ENCODE measurements at places on chromosomes 7 and 10. TPM values are rescaled to one million over a fixed set of nuclear protein-coding genes. Genes with fewer than 3 reads are reported as not detected.
A peak's percentile ranks its signal among the peaks of the same experiment; 100 is the strongest.

DNA sequence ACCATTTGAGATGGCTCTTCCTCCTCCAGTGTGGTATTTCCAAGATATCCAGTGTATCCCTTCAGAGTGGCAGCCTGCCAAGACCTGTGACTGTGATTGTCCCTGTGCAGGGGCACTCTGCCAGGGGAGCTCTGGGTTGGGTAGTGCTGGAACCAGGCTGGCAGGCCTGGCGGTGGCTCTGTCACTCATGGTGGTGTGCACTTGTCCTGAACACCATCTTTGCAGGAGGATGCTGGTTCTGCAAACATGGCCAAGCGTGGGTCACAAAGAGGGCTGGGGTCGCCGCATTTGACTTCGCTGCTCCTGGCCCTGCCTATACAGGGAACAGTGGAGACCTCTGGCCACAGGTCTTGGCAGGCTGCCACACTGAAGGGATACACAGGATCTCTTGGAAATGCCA, 205.2 kb downstream of the PRPF18 start:
- no peak for DNase-seq
- no peak overlapping the region for H3K4me3 ChIP-seq
- H3K36me3 ChIP-seq: no peaks in the 10 kb centered on the region
- peaks cover 18% of the 10 kb centered on the region for H3K4me1 ChIP-seq
- no peaks in the 10 kb centered on the region for H3K27me3 ChIP-seq

- H3K4me1 ChIP-seq: no peaks in the 10 kb centered on the region
- no peaks in the 10 kb centered on the region for H3K27me3 ChIP-seq
- H3K36me3 ChIP-seq: no peaks in the 10 kb centered on the region
- no peak overlapping the region for H3K4me3 ChIP-seq
These were observed 31.8 kb downstream of the CRHR2 start for GRCh38 chr7:30650421-30650808.

DNA sequence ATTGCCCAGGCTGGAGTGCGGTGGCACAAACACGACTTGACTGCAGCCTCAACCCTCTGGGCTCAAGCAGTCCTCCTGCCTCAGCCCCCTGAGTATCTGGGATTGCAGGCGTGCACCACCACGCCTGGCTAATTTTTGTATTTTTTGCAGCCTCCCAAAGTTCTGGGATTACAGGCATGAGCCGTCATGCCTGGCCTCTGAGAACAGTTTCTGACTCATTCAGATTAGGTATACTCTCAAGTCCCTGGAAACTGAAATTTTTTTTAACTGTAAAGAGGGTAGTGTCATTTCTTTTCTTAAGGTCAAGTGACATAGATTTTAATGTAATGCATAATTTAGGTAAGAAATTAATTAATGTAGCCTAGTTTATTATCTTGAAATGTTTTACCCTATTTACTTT, 104.7 kb downstream of the SEPTIN7 start:
- H3K27me3 ChIP-seq: no peaks in the 10 kb centered on the region
- DNase-seq: no peak
- no peak overlapping the region for H3K4me3 ChIP-seq

GRCh38 chr10:133141144-133141957, 18.7 kb upstream of the KNDC1 start:
- H3K4me1 ChIP-seq: no peaks in the 10 kb centered on the region
- peak; percentile 96 for DNase-seq
- no peaks in the 10 kb centered on the region for H3K27me3 ChIP-seq

DNA sequence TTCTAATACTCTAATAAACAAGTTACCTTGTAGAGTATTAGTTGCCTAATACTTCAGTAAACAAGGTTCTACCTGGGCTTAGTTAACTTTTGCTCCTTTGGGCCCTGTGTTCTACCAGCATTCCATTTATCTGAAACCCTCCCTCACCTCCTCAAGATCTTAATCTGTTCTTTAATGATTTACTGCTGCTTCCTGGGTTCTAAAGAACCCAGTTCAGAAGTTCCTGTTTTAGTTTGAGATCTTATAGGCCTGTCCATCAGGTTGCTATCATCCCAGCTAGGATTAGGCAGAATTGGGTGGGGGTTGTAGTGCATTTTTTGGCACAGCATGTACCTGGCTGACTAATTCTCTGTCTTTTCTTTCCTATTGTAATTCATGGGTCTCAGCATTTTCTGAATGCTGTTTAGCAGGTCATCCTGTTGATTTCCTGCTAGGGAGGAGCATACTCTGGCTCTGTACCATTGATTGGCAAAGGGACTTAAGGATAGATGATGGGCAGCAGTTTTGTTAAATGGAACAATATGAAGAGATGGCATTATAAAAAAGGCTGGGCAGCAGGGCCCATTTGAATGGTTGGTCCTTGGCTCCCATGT, 53.7 kb upstream of the TMEM248 start:
- H3K27ac ChIP-seq: no peak overlapping the region
- no peaks in the 10 kb centered on the region for H3K4me1 ChIP-seq
- no peak for DNase-seq
- no peak overlapping the region for H3K4me3 ChIP-seq

The CABCOCO1 gene
- not detected for total RNA-seq

DNA sequence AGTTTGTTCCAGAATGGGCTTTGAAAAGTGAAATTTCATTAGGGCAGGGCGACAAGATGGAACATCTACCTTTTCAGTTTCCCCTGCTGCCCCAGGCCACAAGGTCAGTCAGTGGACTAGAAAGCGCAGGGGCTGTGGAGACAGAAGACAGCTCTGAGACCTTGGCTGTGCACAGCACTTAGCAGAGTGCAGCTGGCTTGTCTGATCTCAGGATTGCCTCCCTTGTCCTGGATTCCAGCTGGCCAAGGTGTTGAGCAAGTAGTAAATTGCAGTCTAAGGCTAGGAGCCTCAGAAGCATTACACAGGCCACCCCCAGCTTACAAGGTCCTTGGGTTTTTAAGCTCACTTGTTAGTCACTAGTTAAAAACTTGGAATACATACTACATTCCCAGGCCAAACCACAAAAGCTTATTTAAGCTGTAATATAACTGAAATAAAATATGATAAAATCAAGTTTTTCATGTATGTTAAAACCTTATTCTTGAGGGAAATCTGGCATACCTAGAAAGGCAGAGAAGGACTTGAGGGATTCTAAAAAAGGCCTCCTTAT, 67.3 kb upstream of the NPY start:
- DNase-seq: no peak
- H3K4me1 ChIP-seq: no peaks in the 10 kb centered on the region
- H3K27me3 ChIP-seq: no peaks in the 10 kb centered on the region

DNA sequence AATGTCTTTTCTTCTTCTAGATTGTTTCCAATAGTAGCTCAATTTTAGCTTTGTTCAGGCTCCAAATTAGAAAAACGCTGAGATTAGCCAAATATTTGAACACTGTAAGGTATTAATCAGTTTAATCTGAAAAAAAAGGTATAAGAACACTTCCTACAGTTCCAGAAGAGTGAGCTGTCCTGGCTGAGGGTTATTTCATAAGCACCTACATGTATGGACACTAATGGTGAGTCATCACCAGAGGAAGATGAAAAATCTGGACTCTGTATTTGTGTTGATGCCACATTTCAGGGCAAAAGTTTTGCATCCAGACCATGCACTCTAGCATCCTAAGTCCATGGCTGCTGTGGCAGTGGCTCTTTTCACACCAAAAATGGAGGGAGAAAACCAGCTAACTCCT, 189.5 kb downstream of the ANKRD30A start:
- no peak for DNase-seq
- no peaks in the 10 kb centered on the region for H3K27me3 ChIP-seq
- no peak overlapping the region for H3K27ac ChIP-seq
- no peaks in the 10 kb centered on the region for H3K36me3 ChIP-seq
- no peaks in the 10 kb centered on the region for H3K4me1 ChIP-seq

The SAMD9 gene
- total RNA-seq: 9.3 TPM

The ASB13 gene
- 17.4 TPM for total RNA-seq

The ATOH7 gene
- total RNA-seq: not detected

The PSD gene
- 6.4 TPM for total RNA-seq

The IKZF1 gene
- 44.9 TPM for total RNA-seq

DNA sequence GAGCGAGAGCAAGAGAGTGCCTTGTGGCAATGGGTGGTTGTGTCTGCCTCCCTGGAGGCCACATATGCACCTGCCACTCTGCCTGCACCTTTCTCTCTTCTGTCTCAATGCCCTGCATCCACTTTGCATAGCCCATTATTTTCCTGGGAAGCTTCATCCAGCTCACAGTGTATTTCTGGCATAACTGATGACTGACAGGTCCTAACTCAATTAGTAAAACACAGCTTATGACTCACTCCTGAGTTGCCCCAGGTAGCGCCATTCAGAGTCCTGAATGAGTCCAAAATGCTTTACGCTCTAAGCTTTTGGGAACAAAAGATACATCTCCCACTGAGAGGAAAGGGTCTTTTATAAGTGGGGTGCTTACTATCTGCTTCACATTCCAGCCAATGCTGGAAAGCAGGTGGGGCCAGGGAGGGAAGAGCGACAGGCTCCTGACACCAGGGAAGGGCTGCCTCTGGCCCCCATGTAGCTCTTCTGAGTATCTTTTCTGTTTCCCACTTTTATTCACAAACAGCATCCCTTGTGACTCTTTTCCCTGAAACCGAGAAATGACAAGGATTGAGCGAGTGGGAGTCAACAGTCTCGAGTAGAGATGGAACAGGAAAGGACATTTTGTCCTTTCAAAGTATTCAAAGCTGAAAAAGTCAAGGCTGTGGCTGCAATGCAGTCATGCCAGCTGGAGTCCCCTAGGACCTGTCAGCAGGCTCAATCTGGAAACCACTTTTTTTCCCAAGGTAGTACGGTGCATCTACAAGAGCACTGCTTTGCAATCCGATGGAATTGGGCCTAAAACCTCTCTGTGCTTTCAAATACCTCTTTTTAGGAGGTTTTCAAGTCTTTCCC, 479.3 kb upstream of the PODXL start:
- H3K27me3 ChIP-seq: no peaks in the 10 kb centered on the region
- no peak overlapping the region for H3K4me3 ChIP-seq
- DNase-seq: no peak
- H3K36me3 ChIP-seq: no peaks in the 10 kb centered on the region

GRCh38 chr7:50227726-50228125, 76.8 kb upstream of the IKZF1 start:
- H3K36me3 ChIP-seq: no peaks in the 10 kb centered on the region
- no peak for DNase-seq
- H3K27me3 ChIP-seq: no peaks in the 10 kb centered on the region

DNA sequence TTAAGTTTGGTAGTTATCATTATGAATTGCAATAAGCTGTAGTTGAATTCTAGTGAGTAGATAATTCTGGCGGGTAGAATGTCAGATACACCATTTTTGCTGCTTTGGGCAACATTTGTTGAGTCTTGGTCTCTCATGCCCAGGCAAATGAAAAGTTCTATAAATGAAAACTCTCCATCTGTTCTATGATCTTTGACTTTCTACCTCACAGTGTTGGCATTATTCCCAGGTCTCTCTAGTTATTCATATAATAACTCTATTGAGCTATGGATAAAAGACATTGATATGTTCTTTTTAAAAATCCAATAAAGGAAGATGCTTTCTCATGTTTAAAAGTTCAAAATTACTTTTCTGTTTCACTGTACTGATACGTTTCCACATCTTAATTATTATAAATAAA, 415.3 kb upstream of the SEMA3D start:
- no peaks in the 10 kb centered on the region for H3K36me3 ChIP-seq
- no peak overlapping the region for H3K4me3 ChIP-seq
- no peaks in the 10 kb centered on the region for H3K4me1 ChIP-seq
- no peaks in the 10 kb centered on the region for H3K27me3 ChIP-seq

The LIPN gene
- total RNA-seq: not detected

DNA sequence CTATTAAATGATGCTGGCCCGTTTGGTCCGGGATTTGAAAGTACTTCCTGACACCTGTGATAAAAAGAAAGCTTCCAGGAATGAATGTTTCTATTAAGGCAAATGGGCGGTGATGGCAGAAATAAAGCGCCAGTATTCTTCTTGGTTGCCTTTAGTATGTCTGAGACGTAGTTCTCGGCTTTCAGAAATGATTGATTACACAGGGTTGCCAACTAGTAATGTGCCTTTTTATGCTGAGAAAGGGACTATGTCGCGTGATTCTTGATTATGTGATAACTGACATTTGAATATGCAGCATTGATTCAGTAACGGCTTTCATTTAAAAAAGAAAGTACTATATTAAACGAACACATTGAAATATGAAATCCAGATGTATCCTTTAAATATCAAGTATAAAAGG, 13.9 kb downstream of the ZRANB1 start:
- H3K4me1 ChIP-seq: peaks cover 52% of the 10 kb centered on the region
- no peaks in the 10 kb centered on the region for H3K27me3 ChIP-seq
- H3K4me3 ChIP-seq: no peak overlapping the region
- no peak for DNase-seq
- H3K36me3 ChIP-seq: no peaks in the 10 kb centered on the region
- H3K27ac ChIP-seq: peak overlapping the region; percentile 18

- no peaks in the 10 kb centered on the region for H3K36me3 ChIP-seq
- no peak for DNase-seq
- peak overlapping the region; percentile 38 for H3K27ac ChIP-seq
- H3K4me3 ChIP-seq: no peak overlapping the region
- no peaks in the 10 kb centered on the region for H3K27me3 ChIP-seq
These were observed 96.8 kb downstream of the COL28A1 start for GRCh38 chr7:7438851-7439250.

GRCh38 chr7:128912281-128912680, 1.8 kb upstream of the KCP start:
- DNase-seq: no peak
- peaks cover 30% of the 10 kb centered on the region for H3K4me1 ChIP-seq
- H3K27me3 ChIP-seq: no peaks in the 10 kb centered on the region
- no peak overlapping the region for H3K27ac ChIP-seq
- no peaks in the 10 kb centered on the region for H3K36me3 ChIP-seq
- H3K4me3 ChIP-seq: no peak overlapping the region

DNA sequence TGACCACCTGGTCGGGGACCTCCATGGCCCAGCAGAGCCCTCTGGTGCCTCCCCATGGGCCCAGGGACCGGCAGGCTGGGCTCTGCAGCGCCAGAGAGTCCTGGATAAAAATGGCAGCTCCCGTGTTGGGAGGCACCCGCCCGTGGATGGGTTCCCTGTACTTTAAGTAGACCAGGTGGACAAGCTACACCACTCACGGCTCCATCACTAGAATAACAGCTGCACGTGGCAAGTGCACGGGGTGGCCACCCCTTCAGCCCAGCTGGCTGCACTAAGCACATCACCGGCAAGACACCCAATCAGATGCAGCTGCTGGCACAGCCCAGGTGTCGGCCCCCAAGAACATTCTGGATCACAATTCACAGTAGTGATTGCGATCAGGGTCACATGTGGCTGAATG, 69.8 kb downstream of the DIP2C start:
- no peak overlapping the region for H3K4me3 ChIP-seq
- no peak for DNase-seq
- no peaks in the 10 kb centered on the region for H3K36me3 ChIP-seq
- peaks cover 75% of the 10 kb centered on the region for H3K4me1 ChIP-seq
- H3K27me3 ChIP-seq: no peaks in the 10 kb centered on the region
- H3K27ac ChIP-seq: peak overlapping the region; percentile 70

The SFRP4 gene
- 56.0 TPM for total RNA-seq

GRCh38 chr7:104980440-104980839, 33.6 kb upstream of the KMT2E start:
- peaks cover 85% of the 10 kb centered on the region for H3K4me1 ChIP-seq
- no peak for DNase-seq
- no peaks in the 10 kb centered on the region for H3K36me3 ChIP-seq

The AGR2 gene
- total RNA-seq: not detected

The CALHM1 gene
- total RNA-seq: not detected

The PPP1R3C gene
- 26.3 TPM for total RNA-seq

Data from vagina (tissue), 2 donors.